ENCODE measurements at places on chromosomes 6 and 20.
A peak's percentile ranks its signal among the peaks of the same experiment; 100 is the strongest.

GRCh38 chr20:33013701-33014326 is 6.3 kb downstream of the BPIFB2 start:
- no peak for DNase-seq

DNA sequence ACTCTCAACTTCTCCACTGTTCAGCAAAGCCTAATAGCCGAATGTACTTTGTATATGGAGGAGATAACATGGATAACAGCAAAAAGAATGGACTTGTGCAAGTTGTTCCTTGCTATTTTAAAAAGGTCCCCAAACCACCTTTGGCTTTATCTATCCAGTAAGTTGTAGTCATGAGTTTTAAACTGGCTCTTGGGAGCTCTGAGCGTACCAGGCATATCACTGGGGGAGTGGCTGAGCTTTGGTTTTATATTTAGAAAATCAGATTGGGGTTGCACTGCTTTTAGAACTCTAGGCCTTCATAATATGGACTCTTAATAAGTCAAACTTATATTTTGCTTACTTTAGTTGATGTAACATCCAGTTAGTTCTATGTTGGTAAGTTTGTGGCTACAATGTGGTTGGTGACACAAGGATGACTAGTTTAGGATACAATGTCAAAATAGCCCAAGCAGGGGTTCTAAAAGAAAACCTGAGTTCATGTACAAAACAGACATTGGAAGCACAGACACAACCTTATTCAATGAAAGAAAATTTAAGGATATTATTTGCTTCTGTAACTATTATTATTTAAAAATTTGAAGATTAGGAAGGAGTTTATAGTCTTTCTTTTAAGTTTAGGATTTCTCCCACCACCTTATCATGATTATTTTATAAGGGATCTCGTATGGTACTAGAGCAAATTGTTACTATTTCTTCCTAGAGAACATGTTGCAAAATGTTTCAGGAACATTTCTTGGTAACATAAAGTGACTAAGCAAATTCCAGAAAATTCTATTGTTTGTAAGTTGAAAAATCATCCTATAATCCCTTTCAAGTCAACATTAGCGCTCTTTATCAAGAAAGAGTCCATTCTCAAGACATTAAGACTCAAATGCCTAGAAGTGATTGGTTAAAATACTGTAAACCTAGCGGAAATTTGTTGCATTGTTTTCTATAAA is 165.8 kb upstream of the SUPT3H start:
- no peak for DNase-seq

DNA sequence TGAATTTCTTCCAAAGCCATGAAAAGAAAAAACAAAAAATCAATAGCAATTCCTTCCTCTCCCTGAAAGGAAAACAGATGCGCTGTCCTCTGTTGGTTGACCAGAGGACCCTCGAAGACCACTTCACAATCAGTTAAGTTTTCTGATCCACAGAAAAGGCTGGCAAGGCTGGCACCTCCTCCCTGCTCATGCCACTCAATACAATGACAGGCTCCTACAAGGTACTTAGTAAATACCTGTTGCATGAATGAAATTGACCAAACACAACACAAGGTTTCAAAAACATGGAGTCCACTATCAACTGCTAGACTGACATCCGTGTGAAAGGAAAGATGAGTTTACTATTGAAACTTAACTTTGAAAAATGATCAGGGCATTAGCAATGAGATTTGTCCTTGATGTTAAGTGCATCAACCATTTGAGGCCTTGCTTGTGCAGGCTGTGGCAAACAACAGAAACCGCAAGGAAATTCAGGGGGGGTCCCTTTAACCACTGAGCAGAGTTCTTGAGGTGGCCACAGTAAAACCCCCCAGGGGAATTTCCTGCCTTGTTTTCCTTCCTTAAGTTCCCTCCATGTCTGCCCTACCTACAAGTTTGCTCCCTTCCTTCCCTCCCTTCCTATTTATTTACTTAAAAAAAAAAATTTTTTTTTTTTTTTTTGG is 27.9 kb upstream of the RTF2 start:
- DNase-seq: no peak

- peak; percentile 34 for DNase-seq
Observed at GRCh38 chr20:36541227-36541767, at the start of gene MYL9. MYL9 (plus strand) TSS chr20:36541519; CDS start chr20:36544885, 3,366 bp downstream.

DNA sequence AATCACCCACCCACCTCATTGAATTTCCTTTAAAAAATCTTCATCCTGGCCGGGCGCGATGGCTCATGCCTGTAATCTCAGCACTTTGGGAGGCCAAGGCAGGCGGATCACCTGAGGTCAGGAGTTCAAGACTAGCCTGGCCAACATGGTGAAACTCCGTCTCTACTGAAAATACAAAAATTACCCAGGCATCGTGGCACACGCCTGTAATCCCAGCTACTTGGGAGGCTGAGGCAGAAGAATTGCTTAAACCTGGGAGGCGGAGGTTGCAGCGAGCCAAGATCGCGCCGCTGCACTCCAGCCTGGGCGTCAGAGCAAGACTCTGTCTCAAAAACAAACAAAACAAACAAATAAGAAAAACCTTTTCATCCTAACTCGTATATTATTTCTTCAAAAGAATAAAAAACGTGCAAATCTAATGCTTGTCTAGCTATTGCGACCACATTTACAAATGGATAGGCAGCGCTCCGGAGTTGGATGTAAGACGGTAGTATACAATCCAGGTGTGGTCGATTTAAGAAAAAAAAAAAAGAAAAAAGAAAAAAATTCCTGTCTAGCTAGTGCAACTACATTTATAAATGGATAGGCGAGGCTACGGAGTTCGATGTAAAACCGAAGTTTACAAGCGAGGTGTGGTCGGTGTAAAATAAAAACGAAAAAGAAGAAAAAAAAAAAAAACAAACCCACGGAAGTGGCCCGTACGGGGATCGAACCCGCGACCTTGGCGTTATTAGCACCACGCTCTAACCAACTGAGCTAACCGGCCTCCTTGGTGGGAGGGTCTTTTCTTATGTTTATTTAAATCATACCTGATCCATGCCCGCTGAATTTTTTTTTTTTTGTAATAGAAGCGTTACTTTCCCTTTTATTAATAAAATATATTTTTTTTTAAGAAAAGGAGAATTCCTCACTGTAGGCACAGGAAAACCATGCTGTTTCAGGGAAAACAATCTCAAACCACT is 70.7 kb upstream of the PRSS16 start:
- no peak for DNase-seq

- no peak for DNase-seq
Observed at GRCh38 chr6:626236-626635, 30.7 kb downstream of the HUS1B start.

DNA sequence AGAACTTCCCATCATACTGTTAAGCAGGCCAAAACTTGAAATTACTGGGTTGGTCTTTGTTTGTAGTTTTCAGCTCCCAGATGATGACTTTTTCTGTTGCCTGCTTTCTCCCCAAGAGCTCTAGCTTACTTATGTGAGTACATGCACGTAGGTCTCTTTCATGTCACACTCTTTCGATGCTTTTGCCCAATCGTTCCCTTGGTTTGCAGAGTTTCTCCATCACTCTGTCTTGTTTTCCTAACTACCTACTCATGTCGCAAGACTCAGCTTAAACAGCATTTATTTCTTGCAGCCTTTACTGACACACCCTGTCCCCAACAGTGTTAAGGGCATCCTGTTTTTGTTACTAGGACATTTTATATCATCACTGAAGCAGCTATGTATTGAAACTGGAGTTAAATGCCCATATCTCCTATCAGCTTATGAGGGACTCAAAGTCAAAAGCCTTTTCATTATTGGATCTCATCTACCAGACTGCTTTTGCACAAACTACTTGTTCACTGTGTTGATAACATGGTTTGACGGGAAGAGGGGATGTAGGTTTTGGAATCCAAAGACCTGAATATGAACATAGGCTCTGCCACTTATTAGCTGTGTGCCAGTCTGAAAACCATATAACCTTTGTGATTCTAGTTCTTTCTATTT is 2.9 kb downstream of the ARG1 start:
- DNase-seq: no peak

- no peak for DNase-seq
Observed at GRCh38 chr6:54102238-54102637, 9.0 kb upstream of the MLIP start.

GRCh38 chr6:15977050-15977449 is 151.8 kb upstream of the MYLIP start:
- DNase-seq: no peak

DNA sequence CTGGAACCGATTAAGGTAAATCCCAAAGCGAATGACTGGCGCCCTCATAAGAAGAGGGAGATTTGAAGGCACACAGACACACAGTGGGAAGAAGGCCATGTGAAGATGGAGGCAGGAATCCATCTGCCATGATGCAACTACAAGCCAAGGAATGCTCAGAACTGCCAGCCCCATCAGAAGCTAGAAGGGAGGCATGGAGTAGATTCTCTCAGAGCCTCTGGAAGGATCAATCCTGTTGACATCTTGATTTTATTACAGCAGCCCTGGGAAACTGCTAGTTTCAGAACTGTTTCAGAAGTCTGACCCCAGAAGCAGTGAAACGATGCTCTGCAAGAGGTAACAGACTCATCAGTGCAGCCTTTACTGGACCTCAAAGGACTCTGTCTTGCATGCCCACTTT is 103.5 kb upstream of the GPR6 start:
- DNase-seq: no peak

DNA sequence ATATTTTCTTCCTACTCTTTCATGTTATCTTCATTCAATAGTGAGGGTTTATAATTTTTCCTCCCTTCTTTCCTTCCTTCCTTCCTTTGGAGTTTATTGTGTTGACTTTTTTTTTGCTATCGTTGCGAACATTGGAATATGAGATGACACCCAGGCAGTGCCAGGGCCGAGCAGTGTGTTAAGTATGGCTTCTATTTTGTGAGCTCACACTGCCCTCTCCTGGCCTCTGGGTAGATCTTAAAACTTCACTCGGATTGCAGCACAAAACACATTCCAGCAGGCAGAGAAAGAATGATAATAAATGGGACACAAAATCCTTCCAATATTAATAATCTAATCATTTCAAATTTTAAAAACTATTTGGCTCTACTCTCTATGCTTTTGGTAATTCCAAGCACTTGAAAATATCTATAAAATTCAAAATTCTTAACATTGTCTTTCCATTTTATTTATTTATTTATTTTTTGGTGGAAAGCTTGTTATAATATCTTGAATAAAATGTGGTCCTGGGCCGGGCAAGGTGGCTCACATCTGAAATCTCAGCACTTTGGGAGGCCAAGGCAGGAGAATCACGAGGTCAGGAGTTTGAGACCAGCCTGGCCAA is 147.4 kb upstream of the OLIG3 start:
- no peak for DNase-seq

DNA sequence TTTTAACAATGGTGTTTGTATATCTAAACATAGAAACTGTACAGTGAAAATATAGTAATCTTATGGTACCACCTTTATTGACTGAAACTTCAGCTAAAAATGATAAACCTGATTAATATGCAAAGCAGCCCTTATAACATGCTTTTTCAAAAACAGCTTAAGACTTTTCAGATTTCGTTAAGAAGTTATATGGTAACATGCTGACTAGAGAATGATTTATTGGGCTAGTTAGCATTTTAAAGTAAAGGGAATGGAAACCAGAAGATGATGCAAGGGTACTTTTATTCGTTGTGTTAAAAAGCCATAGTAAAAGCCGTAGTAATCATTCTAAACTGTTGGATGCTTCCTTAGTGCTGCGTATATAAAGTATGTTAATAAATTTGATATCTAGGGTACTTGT is 50.5 kb downstream of the CBFA2T2 start:
- no peak for DNase-seq

- no peak for DNase-seq
Observed at GRCh38 chr6:4318321-4318720, 182.9 kb upstream of the ECI2 start.

DNA sequence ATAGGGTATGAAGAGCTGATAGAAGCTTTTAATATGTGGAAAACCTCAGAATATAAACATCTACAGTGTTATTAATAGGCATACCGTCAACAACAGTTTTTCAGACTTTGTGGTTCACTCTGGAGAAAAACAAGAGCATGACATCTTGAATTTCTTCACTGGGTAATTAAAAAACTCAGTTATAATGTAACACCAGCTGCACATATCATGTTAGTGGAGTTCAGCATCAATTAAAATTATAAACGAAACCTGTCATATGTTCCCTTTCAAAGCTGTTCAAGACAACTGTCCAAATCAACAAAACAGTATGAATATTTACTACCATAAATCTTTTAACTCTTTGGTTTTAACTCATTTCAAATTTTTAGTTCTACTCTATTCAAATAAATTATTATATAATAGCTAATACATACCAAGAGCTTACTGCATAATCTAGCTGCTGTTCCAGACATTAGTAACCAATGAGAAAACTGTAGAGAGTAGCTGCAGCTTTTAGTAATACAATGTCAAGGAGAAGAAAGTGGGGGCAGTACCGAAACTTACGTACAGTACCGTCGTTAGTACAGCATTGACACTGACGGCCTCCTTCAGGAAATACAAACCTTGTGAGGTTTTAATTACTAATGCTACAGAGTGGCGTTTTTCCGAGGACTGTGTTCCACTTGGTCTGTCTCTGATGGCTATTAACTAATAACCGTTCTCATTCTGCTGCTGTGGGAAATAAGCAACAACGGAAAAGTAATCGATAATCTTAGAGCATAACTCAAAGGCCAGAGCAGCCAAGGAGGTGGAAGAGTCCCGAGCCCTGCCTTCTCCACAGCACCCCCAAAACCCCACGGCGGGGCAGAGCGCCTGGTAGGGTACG is 532 bp upstream of the PM20D2 start:
- no peak for DNase-seq

DNA sequence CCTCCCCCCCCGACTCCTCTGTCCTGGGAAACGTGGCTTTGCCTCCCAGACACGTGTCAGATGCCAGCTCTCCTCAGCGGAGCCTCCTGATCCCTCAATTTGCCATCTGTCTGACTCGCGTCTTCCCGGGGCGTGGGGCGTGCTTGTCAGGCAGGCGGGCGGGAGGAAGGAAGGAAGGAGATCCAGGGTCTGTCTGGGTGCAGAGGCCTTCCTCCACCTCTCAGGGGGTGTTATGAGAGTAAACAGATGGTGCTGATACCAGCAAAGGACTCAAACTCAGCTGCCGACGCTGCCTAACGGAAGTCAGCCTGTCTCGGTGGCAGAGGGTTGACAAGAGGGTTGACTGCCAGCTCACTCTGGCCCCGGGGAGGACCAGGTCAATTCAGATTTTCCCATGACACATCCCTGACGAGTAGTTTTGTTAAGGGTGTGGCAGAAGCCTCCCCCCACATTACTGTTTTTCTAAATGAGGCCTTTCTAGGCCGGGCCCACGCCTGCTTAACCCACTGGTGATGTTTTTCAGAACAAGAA is 17.0 kb downstream of the UQCC2 start:
- DNase-seq: no peak

DNA sequence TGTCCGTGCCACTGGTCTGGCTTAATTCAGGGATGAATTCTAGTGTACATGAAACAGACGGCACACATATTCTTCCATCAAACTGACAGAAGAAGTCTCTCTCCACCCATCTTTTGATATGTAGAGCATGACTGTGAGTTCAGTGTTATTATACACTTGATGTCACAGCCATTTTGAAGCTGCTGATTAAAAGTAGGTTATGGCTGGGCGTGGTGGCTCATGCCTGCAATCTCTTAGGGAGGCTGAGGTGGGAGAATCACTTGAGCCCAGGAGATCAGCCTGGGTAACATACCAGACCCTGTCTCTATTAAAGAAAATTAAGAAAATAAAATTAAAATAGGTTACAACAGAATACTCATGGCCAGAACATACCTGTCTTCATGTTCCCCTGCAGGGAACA is 20.7 kb downstream of the C6orf15 start:
- no peak for DNase-seq

- DNase-seq: no peak
Observed at GRCh38 chr6:119637768-119638167, 288.2 kb upstream of the MAN1A1 start.

Measured in GOT3 (cell line).